Thoracic aorta (tissue), 2 donors: ENCODE measurements at places on chromosomes 13 and 19. TPM values are rescaled to one million over a fixed set of nuclear protein-coding genes. Genes with fewer than 3 reads are reported as not detected.
A peak's percentile ranks its signal among the peaks of the same experiment; 100 is the strongest.

- peaks cover 28% of the 10 kb centered on the region for H3K4me1 ChIP-seq
- H3K4me3 ChIP-seq = peak overlapping the region; percentile 78
- DNase-seq = no peak
Observed at GRCh38 chr13:97223037-97223710, 1.0 kb downstream of the MBNL2 start.

DNA sequence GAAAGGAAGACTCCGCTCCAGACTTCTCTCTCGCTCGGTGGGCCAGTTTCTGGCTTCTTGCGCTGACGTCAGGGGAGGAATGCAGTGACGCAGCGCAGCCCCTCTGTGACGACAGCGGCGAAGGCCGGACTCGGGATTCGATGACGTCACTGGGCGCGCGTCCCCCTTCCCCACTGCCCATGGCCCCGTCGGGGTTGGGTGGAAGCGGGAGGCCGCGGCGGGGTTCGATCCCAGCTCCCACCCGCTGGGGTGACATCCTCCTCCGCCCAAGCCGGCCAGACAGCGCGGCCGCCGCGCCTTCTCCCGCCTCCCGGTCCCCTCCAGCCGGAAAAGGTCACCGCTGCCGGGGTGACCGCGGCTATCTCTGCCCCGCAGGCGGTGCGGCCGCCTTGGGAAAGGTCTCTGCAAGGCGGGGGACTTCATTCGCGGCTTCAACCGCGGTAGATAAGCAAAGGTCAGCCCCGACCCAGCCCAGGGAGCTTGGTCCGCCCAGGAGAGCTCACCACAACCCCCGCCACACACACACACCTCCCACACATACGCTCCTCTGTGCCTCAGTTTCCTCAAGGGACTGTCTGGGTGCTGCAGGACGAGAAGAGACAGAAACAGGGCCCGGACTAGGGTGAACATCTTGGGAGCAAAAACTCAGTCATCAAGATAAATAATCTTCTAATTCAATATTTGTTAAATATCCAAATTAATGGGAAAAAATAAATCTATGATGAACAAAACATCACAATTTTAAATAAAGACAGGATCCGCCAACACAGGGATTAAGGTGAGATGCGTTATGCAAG is 844 bp upstream of the RFX1 start:
- H3K27me3 ChIP-seq = no peaks in the 10 kb centered on the region
- H3K36me3 ChIP-seq = no peaks in the 10 kb centered on the region
- peaks cover 20% of the 10 kb centered on the region for H3K4me1 ChIP-seq
- peak overlapping the region; percentile 99 for H3K27ac ChIP-seq
- no peak for DNase-seq
- peak overlapping the region; percentile 93 for H3K4me3 ChIP-seq

- H3K27me3 ChIP-seq = no peaks in the 10 kb centered on the region
- no peak overlapping the region for H3K4me3 ChIP-seq
- H3K36me3 ChIP-seq = no peaks in the 10 kb centered on the region
- H3K27ac ChIP-seq = no peak overlapping the region
Observed at GRCh38 chr13:51895906-51896888, 34.4 kb downstream of the CCDC70 start.

GRCh38 chr13:75787249-75787928 is 151.3 kb downstream of the LMO7 start:
- H3K36me3 ChIP-seq = no peaks in the 10 kb centered on the region
- peaks cover 24% of the 10 kb centered on the region for H3K4me1 ChIP-seq
- no peak for DNase-seq
- no peaks in the 10 kb centered on the region for H3K27me3 ChIP-seq

DNA sequence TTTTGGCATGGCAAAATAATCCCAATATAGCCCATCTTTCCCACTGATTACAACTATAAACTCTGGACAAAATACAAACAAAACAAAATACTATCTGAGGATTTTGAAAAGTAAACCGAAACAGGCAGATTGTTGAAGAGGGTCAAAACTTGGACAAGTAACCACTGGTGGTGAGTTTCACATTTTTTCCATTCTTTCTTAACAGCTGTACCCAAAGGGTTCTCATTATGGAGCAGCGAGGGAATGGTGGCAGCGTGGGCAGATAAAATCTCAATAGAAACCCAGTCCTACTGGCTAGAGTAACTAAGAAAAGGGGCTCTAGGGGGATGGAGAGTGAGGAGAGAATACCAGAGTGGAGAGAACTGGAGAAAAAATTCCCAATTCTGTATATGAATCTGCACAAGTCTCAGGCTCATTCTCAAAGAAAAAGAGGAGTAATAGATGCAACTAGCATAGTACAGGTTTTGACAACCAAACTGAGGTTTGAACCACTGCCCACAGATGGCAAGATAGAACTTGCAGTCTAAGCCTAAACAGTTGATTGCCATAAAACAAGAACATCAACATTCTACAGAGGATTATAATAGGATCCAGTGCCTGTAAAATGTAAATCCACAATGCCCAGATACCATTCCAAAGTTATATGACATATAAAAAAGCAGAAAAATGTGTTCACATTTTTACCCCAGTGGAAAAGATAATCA is 284.5 kb downstream of the KCNRG start:
- no peak overlapping the region for H3K4me3 ChIP-seq
- H3K27ac ChIP-seq = no peak overlapping the region
- no peaks in the 10 kb centered on the region for H3K27me3 ChIP-seq
- H3K4me1 ChIP-seq = no peaks in the 10 kb centered on the region
- no peak for DNase-seq

MFSD12 gene
- 85.6 TPM for total RNA-seq
